Spleen (tissue), 13 donors: ENCODE measurements at places on chromosomes 12 and 14. TPM values are rescaled to one million over a fixed set of nuclear protein-coding genes. Genes with fewer than 3 reads are reported as not detected.

- peaks cover 13% of the 10 kb centered on the region for H3K4me1 ChIP-seq
- H3K27me3 ChIP-seq = no peaks in the 10 kb centered on the region
- peak; percentile 75 for DNase-seq
- peak overlapping the region; percentile 46 for H3K4me3 ChIP-seq
Measured at GRCh38 chr14:33938131-33938949, 12.5 kb downstream of the EGLN3 start.

Gene GARIN6
- not detected for total RNA-seq

Gene ENDOU
- 0.70 TPM for total RNA-seq

Gene OR4N2
- not detected for total RNA-seq

DNA sequence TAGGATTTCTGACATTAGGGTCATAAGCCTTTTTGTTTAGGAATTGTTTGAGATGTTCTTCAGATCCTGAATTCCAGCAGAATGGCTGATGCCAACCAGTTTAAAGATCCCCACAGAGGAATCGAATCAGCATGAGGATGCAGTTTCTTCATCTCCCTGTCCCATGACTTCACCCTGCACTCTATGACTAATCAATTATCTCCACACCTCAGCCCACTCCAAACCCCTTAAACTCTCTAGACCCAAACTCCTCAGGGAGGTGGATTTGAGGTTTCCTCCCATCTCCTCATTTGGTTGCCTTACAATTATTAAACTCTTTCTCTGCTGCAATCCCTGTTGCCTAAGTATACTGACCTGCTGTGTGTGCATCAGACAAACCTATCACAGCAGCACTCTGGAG is 86.5 kb upstream of the CRY1 start:
- H3K27ac ChIP-seq = no peak overlapping the region
- no peak overlapping the region for H3K4me3 ChIP-seq
- no peaks in the 10 kb centered on the region for H3K36me3 ChIP-seq

Gene HCAR1
- total RNA-seq = 7.0 TPM

DNA sequence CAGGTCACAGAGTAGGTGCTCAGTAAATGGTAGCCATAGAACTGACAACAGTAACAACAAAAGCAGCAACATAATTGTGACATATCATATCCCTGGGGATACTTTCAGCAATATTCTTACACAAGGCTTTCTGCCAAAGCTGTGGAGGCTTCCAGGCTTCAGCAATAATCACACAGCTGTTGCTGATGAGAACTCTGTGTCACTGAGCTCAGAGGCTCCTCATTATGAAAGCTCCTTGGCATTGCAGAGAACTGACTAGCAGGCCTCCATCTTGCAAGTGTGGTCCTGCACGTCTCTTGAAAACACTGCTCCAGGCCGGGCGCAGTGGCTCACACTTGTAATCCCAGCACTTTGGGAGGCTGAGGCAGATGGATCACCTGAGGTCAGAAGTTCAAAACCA is 97.3 kb upstream of the BTG1 start:
- DNase-seq = no peak
- H3K4me1 ChIP-seq = peaks cover 21% of the 10 kb centered on the region
- no peaks in the 10 kb centered on the region for H3K36me3 ChIP-seq

GRCh38 chr12:124391340-124392261 is 96.7 kb downstream of the RFLNA start:
- peak overlapping the region; percentile 30 for H3K4me3 ChIP-seq
- H3K36me3 ChIP-seq = no peaks in the 10 kb centered on the region
- H3K27me3 ChIP-seq = no peaks in the 10 kb centered on the region
- peak; percentile 95 for DNase-seq
- H3K27ac ChIP-seq = peak overlapping the region; percentile 83

DNA sequence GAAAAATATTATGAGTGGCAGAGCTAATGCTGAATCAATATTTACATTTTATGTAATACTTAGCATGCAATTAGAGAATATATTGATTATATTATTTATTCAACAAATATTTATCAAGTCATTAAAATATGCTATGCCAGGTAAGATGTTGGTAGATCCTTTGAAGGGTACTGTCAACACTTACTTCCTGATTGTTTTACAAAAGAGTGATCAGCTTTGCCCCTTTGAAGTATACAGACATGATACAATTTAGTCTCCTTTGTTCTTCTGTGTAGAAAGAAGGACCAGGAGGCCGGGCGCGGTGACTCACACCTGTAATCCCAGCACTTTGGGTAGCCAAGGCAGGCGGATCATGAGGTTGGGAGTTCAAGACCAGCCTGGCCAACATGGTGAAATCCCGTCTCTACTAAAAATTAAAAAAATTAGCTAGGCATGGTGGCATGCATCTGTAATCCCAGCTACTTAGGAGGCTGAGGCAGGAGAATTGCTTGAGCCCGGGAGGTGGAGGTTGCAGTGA is 73.9 kb upstream of the IFNG-AS1 start:
- H3K27me3 ChIP-seq = no peaks in the 10 kb centered on the region
- DNase-seq = no peak
- H3K4me1 ChIP-seq = no peaks in the 10 kb centered on the region

- no peaks in the 10 kb centered on the region for H3K27me3 ChIP-seq
- no peaks in the 10 kb centered on the region for H3K4me1 ChIP-seq
- H3K4me3 ChIP-seq = no peak overlapping the region
- no peak for DNase-seq
- H3K27ac ChIP-seq = no peak overlapping the region
- H3K36me3 ChIP-seq = no peaks in the 10 kb centered on the region
Measured at GRCh38 chr14:94225460-94226378, 51.6 kb downstream of the PPP4R4 start.

DNA sequence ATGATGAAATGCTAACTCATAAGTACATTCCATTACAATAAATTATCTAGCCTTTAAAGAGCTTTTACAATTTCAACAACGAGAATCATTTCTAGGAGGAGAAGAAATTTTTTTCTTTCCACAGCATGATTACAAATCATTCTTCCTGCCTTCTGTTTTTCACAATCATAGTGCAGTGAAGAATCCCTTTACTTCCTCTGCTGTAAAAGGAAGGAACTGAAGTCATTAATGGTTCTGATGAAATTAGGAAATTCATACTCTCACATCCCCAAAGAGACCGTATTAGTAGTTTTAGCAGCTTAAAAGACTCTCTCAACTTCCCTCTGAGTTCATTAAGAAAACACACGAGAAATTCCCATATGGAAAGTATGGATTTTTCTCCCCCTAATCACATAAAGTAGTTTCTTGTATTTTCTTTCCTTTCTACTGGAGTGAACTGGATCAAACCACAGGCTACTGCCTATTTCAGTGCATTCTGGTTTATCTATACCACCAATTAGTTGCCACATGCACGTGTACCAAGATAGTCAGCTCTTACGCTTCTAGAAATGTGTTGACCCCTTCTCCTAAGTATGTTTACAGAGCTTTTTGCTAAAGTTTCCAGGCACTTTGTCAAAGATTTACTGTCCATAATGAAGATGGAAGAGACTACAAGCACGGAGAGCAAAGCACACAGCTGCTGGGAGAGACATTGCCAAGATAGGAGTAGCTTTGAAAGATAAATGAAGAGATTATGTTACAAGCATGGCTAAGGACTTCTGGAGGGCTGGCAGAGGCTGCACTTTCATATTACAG is 58.9 kb upstream of the KITLG start:
- H3K27ac ChIP-seq = peak overlapping the region; percentile 72
- DNase-seq = no peak

- H3K27ac ChIP-seq = no peak overlapping the region
- no peaks in the 10 kb centered on the region for H3K27me3 ChIP-seq
- no peak for DNase-seq
- H3K4me1 ChIP-seq = peaks cover 23% of the 10 kb centered on the region
- H3K4me3 ChIP-seq = no peak overlapping the region
- H3K36me3 ChIP-seq = no peaks in the 10 kb centered on the region
Measured at GRCh38 chr14:61362072-61362750, 40.8 kb downstream of the PRKCH start.

Gene TAMALIN
- total RNA-seq = 141 TPM

GRCh38 chr12:105226219-105226618 is 9.8 kb downstream of the APPL2 start:
- H3K36me3 ChIP-seq = peaks cover 37% of the 10 kb centered on the region
- no peak overlapping the region for H3K4me3 ChIP-seq
- DNase-seq = no peak
- no peaks in the 10 kb centered on the region for H3K27me3 ChIP-seq

DNA sequence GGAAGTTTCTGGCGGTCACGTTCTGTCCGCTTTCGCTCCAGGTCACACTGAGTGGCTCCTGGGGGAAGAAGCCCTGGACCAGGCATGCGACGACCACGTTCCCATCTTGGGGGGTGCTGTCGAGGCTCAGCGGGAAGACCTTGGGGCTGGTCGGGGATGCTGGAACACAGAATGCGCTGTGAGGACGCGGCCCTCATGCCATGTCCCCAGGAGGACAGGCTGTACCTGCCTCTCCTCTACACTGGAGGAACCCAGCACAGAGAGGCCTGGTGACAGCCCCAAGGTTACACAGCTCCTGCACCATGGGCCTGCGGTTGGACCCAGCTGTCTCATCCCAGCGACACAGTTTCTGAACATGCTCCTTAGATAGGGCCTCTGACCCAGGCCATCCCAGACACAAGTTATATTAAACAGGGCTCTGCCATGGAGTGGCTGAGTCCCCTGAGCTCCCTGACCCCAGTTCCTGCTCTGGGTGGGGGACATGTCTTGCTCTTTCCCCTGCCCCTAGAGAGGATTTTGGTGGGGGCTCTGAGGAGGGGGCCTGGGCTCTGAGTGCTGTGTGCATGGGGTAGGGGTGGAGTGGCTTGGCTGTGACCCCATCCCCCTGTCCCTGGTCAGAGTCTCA is 62.0 kb downstream of the TMEM121 start:
- H3K27ac ChIP-seq = peak overlapping the region; percentile 42
- H3K4me3 ChIP-seq = no peak overlapping the region
- no peaks in the 10 kb centered on the region for H3K27me3 ChIP-seq
- peak; percentile 64 for DNase-seq
- H3K4me1 ChIP-seq = no peaks in the 10 kb centered on the region

GRCh38 chr14:54890788-54891187 is 11.8 kb downstream of the GCH1 start:
- H3K27ac ChIP-seq = no peak overlapping the region
- peaks cover 12% of the 10 kb centered on the region for H3K4me1 ChIP-seq
- H3K36me3 ChIP-seq = no peaks in the 10 kb centered on the region
- no peak for DNase-seq

DNA sequence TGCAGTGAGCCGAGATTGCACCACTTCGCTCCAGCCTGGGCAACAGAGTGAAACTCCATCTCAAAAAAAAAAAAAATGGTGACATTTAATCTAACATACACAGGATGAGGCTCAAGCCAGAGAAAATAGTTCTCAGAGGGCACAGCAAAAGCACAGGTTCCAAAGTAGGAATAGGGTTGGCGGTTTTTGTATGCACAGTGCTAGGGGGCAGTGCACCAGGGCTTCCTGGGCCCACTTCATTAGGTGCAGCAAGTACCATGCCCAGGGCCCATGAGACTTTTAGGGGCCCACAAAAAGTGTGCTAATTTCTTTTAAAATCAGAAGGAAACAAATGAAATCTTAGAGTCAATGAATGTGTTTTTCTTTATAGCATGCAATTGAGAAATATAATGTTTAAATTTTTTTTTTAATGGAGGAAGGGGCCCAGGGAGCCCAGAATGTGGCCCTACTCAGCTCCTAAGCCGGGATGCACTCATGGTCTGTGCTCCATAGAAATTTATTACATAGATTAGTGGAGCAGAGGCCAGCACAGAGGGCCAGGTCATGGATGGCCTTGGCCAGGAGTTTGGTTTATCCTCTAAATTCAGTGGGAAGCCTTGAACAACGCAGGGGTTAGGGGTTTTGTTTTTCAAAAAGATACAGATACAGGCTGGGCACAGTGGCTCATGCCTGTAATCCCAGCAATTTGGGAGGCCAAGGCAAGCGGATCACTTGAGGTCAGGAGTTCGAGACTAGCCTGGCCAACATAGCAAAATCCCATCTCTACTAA is 2.3 kb downstream of the AK7 start:
- H3K27me3 ChIP-seq = peaks cover 11% of the 10 kb centered on the region
- peaks cover 9% of the 10 kb centered on the region for H3K4me1 ChIP-seq
- DNase-seq = no peak
- H3K4me3 ChIP-seq = no peak overlapping the region
- no peaks in the 10 kb centered on the region for H3K36me3 ChIP-seq
- no peak overlapping the region for H3K27ac ChIP-seq

DNA sequence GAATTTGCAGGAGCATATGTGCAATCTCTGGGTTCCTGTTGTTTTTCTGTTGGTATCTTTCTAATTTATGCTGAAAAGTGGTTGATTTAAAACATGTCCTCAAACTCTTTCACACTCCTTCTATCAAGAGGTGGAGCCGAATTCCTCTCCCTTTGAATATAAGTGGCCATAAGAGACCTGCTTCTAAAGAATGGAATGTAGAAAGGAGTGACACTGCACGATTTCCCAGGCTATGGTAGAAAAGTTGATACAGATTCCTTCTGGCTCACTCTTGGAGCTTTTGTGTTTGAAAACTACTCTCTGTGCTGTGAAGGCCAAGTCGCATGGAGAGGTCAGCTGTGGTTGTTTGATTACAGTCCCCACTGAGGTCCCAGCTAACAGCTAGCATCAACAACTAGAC is 613.2 kb downstream of the ETNK1 start:
- H3K27me3 ChIP-seq = no peaks in the 10 kb centered on the region
- no peaks in the 10 kb centered on the region for H3K4me1 ChIP-seq
- H3K27ac ChIP-seq = no peak overlapping the region
- no peak overlapping the region for H3K4me3 ChIP-seq
- no peak for DNase-seq

Gene NKX2-1
- total RNA-seq = not detected

Gene MYF6
- total RNA-seq = not detected

GRCh38 chr12:22046968-22047390 is 961 bp downstream of the CMAS start:
- no peak for DNase-seq
- peak overlapping the region; percentile 92 for H3K4me3 ChIP-seq
- H3K27me3 ChIP-seq = no peaks in the 10 kb centered on the region
- H3K27ac ChIP-seq = peak overlapping the region; percentile 85
- H3K4me1 ChIP-seq = peaks cover 28% of the 10 kb centered on the region

- no peak overlapping the region for H3K4me3 ChIP-seq
- no peak overlapping the region for H3K27ac ChIP-seq
- H3K4me1 ChIP-seq = peaks cover 18% of the 10 kb centered on the region
- H3K36me3 ChIP-seq = no peaks in the 10 kb centered on the region
- H3K27me3 ChIP-seq = no peaks in the 10 kb centered on the region
Measured at GRCh38 chr14:99946652-99947489, 118.4 kb upstream of the EVL start.

Gene SPIC
- total RNA-seq = 117 TPM

Gene RIMKLB
- total RNA-seq = 34.0 TPM

DNA sequence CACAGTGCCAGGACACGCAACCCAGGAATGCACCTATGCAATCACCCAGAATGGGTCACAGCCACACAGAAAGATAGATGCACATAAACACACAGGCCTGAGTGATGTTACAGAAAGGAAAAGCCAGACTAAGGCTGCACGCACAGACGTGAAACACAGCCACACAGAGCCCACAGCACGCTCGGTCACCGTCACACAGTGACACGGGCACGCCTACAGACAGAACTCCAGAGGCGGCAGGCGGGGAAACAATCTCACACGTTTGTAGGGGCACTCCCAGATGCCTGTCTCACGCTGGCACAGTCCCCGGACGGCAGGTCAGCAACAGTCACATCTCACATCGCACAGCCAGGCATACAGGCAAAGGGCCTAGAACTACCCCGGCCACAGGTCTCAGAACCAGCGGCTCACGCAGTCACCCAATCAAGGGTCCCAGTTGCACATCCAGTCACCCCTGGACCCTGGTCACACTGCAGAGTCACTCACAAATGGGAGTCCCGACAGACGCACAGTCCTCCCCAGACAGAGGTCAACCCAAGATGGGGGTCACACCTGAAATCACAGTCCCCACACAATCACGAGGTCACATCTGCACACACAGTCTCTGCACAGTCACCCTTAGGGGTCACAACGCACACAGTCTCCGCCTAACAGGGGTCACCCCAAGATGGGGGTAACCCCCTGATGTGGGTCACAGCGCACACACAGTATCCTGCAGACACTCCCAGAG is 790 bp downstream of the SSH1 start:
- peaks cover 91% of the 10 kb centered on the region for H3K4me1 ChIP-seq
- peak overlapping the region; percentile 63 for H3K4me3 ChIP-seq
- H3K27ac ChIP-seq = peak overlapping the region; percentile 72
- peak; percentile 89 for DNase-seq
